ENCODE measurements at places on chromosomes 3 and 15. TPM values are rescaled to one million over a fixed set of nuclear protein-coding genes. Genes with fewer than 3 reads are reported as not detected.

Gene GABRB3
- total RNA-seq, result 0.51 TPM

Gene RTP4
- total RNA-seq, result 0.07 TPM

Gene FBXW12
- not detected for total RNA-seq

Gene ACOX2
- total RNA-seq, result 0.85 TPM

Gene HAPLN3
- 7.8 TPM for total RNA-seq

Gene CHMP2B
- total RNA-seq, result 31.5 TPM

Gene TUSC7
- total RNA-seq, result not detected

Gene INKA1
- 21.7 TPM for total RNA-seq

Gene LHFPL4
- not detected for total RNA-seq

Gene PEX5L
- 0.07 TPM for total RNA-seq

Gene DENND4A
- 8.3 TPM for total RNA-seq

Gene SPATA12
- not detected for total RNA-seq

Gene TEX9
- total RNA-seq, result 2.4 TPM

Gene DUOX1
- total RNA-seq, result 59.4 TPM

Gene GRK7
- total RNA-seq, result 0.07 TPM

Gene CCR3
- total RNA-seq, result not detected

Gene PCSK6
- total RNA-seq, result 7.8 TPM

Gene LRRC2
- not detected for total RNA-seq

Gene UBA7
- total RNA-seq, result 3.2 TPM

Gene NDN
- 62.1 TPM for total RNA-seq

Gene GOLGA6A
- not detected for total RNA-seq

Gene SELENOT
- 96.8 TPM for total RNA-seq

Gene CCDC13
- total RNA-seq, result 0.35 TPM

Gene KBTBD13
- total RNA-seq, result not detected

Gene APEH
- 163 TPM for total RNA-seq

Gene ROPN1
- not detected for total RNA-seq

Gene CD200R1
- total RNA-seq, result not detected
